Renal pelvis (tissue), 12 donors: ENCODE measurements at places on chromosomes 2 and 18. TPM values are rescaled to one million over a fixed set of nuclear protein-coding genes. Genes with fewer than 3 reads are reported as not detected.

Gene LONRF2
- polyA plus RNA-seq = 4.1 TPM

Gene CYS1
- 116 TPM for polyA plus RNA-seq

GRCh38 chr2:107772353-107772752 lies 54.3 kb upstream of the RGPD4 start:
- peak; percentile 14 for DNase-seq

- DNase-seq = no peak
These were observed 76.3 kb downstream of the CLHC1 start for GRCh38 chr2:55155764-55156281.

DNA sequence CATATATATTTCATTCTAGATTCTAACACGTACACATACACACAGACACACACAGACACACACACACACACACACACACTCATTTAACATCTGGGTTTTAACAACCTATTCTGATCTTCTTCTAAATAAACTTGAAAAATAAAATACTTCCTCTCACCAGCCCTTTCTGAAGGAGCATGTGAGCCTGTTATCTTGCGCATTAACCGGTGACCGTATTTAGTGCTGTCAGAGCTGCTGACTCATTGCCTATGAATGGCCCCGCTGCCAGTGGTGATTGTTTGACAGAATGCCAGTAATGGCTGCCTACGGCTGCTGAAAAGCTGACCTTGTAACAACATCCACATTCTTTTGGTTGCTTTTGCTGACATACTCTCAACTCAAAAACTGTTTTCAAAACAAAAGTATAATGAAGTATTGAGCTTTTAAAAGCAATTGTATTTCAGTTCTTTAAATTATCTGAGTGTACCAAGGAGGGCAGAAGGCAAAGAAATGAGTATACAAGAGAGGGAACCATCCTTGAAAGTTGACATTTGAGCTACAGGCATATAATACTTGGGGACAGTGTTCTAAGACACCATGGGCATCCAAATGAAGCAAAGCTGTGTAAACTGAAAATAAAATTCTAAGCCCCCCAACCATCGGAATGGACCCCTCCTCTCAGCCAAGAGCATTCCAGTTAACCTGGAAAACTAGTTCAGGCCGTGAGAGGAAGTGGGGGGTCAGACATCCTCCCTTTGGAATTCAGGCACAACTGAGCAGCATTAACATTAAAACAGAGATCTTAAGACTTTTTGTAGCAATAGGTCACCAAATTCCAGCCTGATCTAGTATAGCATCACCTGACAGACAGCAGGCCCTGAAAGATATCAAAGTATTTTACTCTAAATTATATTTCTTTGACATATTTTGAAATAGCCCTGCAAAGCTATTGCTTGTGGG lies 50.2 kb upstream of the DTNA start:
- peak; percentile 64 for DNase-seq
